ENCODE measurements at places on chromosomes 4 and X.

- no peak for DNase-seq
Measured at GRCh38 chr4:14265651-14266050, 638.1 kb upstream of the BOD1L1 start.

DNA sequence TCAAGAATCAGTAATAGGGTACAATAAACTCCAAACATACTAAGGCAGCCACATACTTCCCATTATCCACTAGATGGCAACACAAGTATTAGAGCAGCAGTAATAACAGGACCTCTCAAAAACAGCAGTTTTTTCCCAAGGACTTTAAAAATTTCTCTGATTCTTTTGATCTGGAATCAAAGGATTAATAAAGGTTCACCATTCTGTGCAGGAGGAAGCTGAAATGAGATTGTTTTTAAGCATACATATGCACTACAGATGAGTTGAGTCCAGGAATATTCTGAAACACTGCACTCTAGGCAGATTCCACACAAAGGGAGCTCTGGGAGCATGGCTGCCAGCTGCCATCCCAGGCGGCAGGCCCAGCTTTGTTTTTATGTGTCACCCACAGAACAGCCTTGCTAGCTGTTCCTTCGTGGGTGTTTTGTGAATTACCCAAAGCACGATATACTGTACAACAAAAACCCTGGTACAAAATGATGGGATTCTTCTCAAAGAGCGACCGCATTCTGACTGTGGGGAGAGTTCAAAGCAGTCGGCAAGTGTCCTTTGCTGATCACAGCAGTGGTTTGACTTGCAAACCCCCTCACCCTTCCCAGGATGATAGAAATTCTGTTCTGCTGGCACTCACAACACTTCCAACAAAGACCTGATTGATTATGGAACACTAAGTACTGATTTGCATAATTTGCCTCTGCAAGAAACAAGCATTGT lies 61.0 kb downstream of the STX18 start:
- DNase-seq = no peak

DNA sequence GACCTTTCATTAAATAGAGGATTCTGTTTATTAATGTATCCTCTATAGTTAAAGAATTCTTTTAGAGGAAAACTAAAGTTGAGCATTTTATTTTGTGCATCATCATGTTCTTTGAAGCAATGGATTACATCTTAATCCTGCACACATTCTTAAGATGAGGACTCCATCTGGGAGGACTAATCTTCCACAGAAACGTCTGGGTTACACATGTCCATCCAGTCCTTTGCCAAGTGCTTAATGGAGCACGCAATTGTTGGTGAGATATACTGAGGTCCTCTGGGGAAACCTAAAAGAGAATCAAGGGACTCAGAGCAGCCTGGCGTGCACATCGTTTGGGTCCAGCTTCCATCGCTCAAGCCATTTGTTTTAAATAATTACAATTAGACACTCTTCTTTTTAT lies 115.1 kb upstream of the SFRP2 start:
- no peak for DNase-seq

DNA sequence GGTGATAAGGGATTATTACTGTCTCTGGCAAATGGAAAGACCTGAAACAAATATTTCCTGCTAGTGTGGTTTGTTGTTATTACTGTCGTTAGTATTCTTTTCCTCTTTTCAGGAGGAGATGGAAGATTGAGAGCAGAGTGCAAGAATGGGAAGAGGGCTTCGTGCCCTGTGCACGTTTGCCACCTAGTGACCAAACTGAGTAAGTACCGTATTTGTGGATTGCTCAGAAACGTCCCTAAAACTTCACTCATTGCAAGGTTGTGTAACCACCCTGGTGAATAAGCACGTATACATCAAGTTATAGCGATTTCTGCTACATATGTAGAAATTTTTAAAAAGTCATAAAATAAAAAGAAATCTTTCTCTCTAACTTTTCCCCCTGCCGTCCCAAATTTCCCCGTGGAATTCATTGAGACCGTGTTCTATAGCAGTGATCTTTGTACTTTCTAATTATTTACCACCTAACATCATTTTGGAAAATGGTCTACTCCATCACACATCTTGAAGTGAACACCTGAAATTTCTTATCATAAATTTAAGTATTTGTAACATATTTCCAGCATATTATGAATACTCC lies 24.3 kb downstream of the LINC00632 start:
- peak; percentile 10 for DNase-seq

GRCh38 chr4:10180927-10181744 lies 64.5 kb upstream of the WDR1 start:
- no peak for DNase-seq

- DNase-seq = peak; percentile 35
Measured at GRCh38 chr4:128513664-128514484, 226.3 kb upstream of the PGRMC2 start.
